Stimulated activated CD4-positive, alpha-beta T cell treated with anti-CD3 and anti-CD28 coated beads, Interleukin-15, amount 100 ng/mL, for 1 hour (primary cell): ENCODE measurements at places on chromosomes 1 and 21.

GRCh38 chr1:154877370-154877974 is 7.4 kb upstream of the KCNN3 start:
- DNase-seq: no peak

- DNase-seq: no peak
Measured at GRCh38 chr1:187568067-187568466, 739.3 kb downstream of the PLA2G4A start.

- DNase-seq: no peak
Measured at GRCh38 chr1:206709772-206710459, 25.2 kb downstream of the MAPKAPK2 start.

- DNase-seq: no peak
Measured at GRCh38 chr1:116777831-116778830, 23.9 kb downstream of the CD2 start.
